ENCODE measurements at places on chromosomes 3 and 15. TPM values are rescaled to one million over a fixed set of nuclear protein-coding genes. Genes with fewer than 3 reads are reported as not detected.

Gene FOXL2NB
- total RNA-seq: under 0.01 TPM

Gene GPR149
- total RNA-seq: not detected

Gene MFGE8
- 46.3 TPM for total RNA-seq

Gene GAP43
- total RNA-seq: not detected

Gene MUC4
- total RNA-seq: under 0.01 TPM

Gene SPESP1
- 0.81 TPM for total RNA-seq

DNA sequence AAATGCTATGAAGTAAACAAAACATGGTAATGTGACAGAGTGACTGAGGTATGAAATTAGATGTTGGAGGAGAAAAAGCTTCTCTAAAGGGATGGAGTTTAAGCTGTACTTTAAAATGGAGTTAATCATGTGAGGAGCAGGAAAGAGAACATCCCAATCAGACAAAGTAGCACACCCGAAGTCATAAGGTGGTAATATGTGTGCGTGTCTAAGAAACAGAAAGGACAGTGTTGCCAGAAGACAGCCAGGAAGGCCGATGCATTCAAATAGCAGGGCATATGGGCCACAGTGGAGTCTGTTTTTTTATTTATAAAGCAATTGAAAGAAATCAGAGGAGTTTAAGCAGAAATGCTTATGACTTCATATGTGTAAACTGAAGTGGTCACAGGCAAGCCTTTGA is 376.3 kb downstream of the NLGN1 start:
- DNase-seq: no peak

DNA sequence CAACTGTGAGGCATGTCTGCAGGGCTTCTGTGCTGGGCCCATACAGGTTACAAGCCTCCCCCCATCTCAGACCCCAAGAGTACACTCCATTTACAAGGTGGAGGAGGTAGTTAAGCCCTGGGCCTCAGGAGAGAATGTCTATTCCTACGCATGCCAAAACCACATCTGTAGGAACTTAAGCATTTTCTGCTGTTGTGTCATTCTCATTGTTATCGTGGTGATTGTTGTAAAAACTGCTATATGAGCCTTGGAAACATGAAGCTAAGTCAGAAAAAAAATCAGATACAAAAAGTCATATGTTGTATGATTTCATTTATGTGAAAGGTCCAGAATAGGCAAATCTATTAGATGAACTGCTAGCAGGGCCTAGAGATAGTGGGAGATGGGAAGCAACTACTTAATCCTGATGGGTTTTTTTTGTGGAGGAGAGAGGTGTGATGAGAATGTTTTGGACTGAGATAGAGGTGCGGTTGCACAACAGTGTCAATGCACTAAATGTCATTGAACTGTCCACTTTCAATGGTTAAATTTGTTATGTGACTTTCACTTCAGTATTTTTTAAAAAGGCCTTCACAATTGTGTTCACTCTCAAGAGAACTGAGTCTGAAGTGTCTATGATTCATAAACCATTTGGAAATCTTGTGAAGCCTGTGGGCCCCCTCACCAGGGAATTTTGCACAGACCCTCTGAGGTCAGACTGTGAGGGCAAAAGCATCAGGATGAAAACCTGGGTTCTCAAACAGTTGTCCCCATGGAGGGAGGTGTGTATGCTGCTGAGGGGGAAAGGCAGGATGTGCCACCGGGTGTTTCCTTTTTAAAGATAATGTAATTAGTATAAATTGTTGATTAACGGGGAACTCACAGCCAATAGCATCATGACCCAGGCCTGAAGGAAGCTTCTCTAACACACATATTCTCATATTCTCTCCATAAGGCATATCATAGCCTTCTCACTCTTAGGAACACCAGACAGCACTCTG is 3.2 kb downstream of the RTP3 start:
- peak; percentile 45 for DNase-seq

DNA sequence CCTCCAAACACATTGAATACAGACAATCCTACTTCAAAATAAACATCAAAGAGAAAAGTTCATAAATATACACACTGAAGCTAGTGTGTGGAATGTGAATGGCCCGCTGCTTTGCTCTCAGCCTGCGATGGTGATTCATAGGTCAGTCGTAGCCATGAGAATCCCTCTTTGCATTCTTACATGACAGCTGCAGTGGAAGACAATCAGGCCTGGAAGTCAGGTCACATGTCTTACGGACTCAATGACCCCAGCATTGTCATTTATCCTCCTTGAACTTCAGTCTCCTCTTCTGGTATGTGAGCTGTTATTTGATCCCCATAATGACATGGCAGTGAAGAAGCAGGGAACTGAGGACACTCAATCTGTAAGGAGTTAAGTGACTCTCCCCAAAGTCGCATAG is 217.8 kb upstream of the EOMES start:
- DNase-seq: no peak

DNA sequence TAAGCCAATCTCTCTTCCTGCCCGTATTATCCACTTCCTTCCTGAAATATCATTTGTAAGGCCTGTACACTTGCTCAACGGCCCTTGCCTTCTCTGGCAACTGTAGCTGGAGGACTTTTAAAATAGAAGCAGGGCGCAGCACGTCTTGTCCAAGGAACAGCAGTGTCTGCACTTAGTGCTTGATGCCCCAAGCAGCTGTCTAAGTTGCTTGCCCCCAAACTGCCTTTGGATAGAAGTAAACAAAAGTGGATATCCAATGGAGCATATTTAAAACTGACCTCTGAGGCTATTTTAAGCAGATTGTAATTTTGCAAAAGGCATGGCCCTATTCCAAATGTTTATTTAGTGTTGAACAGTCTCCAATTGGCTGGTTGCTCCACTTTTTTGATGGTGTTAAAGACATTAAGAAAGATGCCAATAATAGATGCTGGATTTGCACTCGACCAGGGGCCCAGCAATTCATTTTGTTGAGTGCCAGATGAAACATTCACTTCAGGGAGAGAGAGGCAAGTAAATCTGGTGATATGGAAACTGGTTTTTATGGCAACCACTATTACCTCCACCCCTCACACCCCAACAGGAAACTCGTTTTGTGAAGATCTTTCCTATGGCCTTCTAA is 526.8 kb upstream of the TBL1XR1 start:
- no peak for DNase-seq

DNA sequence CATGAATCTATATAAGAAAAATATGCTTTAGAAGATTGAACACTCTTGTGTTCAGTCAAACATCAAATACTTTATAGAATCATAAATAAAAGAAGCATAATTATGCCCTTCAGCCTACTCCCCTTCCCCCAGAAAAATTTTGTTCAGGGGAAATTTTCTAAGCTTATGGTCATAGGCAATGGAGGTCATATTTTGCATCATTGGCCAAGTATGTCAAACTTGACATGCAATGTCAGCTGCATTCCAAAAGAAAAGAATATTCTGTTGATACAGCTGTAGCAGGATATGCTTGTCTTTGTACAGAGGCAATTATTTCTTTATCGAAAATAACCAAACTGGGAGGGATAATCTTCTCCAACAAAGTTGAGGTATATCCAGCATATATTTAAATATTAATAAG is 328.2 kb downstream of the ZIC1 start:
- DNase-seq: no peak

GRCh38 chr15:55742498-55742926 is 440 bp downstream of the PRTG start:
- peak; percentile 58 for DNase-seq

GRCh38 chr3:171986757-171987518 is 52.4 kb upstream of the FNDC3B start:
- no peak for DNase-seq

DNA sequence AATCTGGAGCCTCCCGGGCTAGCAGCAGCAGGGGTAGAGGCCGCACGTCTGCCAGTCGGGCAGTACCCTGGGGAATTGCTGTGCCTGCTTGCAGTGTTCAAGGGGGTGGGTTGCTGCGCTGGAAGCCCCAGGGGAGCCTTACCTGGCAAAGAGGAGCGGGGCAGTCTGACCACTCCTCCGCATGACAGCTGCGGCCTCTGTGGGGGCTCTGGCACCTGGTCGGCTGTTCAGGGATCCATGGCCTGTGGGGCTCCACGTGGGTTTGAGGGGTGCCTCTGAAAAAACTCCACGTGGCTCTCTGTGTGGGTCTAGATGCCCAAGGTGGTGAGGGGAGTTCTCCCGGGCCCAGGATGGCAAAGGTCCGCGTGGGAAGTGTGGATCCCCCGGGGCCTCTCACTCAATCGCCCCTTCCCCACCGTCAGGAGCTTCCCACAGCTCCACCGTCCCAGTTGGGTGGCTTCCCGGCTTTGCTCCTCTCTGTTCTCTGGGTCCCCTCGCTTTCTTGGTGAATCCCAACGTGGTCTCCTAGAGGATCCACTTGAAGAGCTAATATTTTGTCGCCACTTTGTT is 184.5 kb downstream of the EFHB start:
- DNase-seq: no peak

DNA sequence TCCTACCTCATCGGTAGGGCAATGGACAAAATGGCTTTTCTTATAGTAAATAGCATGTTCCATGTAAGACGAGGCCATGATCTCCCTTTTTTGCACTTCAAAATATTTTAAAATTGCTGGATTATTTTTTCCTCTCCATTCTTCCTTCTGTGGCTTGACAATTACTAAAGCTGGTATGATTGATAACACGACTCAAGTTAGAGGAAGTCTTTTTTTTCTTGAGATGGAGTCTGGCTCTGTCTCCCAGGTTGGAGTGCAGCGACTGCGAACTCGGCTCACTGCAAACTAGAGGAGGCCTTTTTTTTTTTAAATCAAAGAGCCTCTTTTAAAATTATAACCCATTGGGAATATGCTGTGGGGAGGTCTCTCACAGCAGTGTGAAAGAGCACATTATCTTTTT is 124.5 kb upstream of the TBL1XR1 start:
- DNase-seq: peak; percentile 45

DNA sequence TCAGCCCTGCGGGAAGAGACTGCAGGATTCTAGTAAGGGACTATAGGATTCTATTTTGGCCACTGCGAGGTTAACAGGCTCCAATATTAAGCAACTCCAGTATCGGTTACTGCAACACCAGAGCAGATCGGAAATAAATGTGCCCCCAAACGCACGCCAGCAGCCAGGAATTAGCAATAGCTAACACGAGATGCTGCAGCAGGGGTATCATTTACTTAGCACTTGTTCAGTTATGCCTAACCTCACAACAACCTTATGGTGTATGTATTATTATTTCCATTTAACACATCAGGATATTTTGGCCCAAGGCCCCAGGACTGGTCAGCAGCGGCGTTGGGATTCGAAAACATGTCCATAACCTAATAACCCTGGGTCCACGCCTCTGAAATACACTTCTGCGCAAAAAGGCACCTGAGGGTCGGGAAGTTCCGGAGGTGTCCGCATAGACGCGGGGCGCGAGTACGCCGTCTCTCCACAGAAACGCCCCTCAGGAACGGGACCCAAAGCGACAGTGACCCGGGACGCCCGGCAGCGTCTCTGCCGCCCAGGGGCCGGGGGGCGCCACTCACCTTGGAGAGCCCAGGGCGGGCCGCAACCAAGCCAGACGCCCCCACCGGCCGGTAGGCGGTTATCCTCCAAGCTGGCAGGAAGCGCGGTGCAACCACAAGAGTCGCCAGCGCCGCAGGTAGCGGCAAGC is 681 bp downstream of the PIK3CB start:
- peak; percentile 79 for DNase-seq

DNA sequence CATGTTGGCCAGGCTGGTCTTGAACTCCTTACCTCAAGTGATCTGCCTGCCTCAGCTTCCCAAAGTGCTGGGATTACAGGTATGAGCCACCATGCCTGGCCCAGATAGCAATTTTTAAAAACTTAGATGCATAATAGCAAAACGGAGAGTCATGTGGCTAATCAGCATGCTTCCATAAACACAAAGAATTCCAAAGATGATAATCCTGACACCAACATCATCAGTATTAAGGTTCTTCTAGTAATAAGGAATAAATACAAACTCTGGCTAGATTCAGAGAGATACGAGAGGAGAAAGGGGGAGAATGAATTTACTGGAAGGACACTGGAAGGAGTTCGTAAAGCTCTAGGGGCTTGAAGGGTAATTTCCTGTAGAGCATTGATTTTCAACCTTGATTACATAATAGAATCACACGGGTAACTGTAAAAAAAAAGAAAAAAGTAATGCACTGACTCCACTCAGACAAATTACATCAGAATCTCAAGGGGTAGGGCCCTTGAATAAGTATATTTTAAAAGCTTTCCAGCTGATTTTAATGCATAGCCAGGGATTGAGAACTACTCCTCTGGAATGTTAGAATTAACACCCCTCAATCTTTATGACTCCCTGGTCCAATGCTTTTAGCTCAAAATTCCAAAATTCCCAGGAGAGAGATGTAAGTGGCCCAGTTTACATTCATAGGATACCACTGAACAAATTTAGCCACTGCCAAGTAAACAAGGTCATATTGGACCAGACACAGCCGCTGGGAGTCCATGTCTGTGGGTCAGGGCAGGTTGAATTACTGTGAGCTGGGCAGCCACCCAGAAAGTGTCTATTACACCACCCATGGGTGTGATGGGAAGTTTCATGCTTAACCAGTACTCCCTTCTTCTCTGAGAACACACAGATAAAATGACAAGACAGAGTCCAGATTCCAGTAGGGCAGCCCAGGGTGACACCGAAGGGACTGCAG is 243.9 kb downstream of the TBL1XR1 start:
- no peak for DNase-seq

GRCh38 chr3:52859686-52860423 is 25.0 kb upstream of the MUSTN1 start:
- no peak for DNase-seq

DNA sequence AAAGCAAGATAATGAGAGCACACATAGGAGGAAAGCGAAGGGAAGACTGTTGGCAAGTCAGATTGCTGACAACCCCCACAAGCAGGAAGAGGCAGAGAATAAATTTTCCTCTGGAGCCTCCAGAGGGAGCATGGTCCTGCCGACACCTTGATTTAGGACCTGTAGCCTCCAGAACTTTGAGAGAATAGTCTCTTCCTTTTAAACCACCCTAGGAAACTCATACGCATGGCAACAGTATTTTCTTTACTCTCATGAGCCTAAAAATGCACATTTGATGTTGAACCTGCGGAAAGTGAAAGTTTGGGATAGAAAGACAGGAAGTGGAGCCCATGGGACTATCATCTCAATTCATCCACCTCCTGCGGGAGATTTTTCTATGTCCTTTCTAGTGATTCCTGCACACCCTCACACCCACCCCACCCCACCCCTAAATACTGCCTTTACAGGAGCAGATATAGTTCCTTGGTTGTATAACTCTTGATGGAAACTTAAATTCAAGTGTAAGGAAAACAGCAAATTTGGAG is 116.7 kb upstream of the LPP start:
- no peak for DNase-seq

GRCh38 chr3:39115870-39116269 is 8.4 kb downstream of the TTC21A start:
- DNase-seq: no peak

GRCh38 chr3:23294770-23295387 is 91.8 kb downstream of the UBE2E2 start:
- no peak for DNase-seq

- no peak for DNase-seq
Observed at GRCh38 chr3:156170571-156170970, 50.2 kb downstream of the KCNAB1 start.

GRCh38 chr3:46085421-46086082 is 58.3 kb upstream of the XCR1 start:
- no peak for DNase-seq

DNA sequence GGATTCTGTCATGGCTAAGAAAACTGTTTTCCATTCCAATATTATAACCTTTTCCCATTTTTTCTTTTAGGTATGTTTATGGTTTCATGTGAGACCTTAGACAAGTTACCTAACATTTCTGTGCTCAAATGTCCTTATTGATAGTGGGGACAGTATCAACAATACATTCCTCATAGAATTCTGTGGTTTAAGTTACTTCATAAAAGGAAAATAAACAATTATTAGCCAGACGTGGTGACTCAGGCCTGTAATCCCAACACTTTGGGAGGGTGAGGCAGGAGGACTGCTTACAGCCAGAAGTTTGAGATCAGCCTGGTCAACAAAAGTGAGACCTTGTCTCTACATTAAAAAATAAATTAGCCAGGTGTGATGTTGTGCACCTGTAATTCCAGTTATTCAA is 436.8 kb upstream of the CNTN4 start:
- no peak for DNase-seq

Measured in hematopoietic multipotent progenitor cell (in vitro differentiated cells).